Stimulated activated naive CD4-positive, alpha-beta T cell treated with Interleukin-2 at 50 U/mL for 16 hours (primary cell): ENCODE measurements at places on chromosomes 4 and X.

GRCh38 chr4:148469938-148470337 lies 27.7 kb upstream of the NR3C2 start:
- no peak for DNase-seq

DNA sequence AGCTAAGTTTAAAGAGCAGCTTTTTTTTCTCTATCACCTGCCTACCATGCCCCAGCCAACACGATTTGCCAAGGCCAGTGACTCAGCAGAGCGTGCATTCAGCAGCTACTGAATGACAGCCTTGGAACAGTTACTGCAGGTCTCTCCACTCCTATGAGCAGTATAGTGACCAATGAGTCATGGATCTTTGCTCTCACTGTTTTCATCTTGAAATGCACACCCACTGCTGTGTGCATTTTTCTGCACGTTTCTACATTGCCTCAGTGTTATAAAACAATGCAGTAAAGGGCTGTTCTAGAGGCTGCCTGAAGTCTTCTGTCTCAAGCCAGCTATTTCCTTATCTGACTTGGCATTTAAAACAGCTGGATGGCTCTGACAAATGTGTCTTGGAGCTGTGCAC lies 66.0 kb upstream of the C4orf54 start:
- no peak for DNase-seq

DNA sequence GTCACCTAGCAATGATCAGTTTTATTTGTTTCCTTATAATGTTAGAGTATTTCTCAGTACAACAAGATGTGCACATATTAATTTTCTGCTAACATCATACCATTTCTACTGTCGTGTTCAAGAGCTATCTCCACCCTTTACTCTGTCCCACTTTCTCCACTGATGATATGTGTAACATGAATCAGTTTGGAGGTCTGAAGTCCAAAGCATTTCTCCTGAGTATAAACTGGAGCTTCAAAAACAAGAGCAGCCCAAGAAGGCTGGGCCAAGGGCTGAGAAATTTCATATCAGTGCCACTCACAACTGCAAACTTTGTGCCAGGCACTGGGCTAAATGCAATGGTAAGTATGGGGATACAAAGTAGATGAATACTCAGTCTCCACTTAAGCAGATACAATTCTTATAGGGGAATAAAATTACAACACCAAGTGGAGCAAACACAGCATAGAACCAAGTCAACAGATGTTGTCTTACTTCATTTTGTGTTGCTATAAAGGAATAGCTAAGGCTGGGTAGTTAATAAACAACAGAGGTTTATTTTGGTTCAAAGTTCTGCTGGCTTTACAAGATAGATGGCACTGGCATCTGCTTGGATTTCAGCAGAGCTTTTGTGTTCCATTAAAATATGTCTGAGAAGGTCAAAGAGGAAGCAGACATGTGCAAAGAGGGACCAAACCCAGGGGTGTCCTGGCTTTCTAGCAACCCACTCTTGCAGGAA lies 44.2 kb downstream of the AMELX start:
- no peak for DNase-seq

DNA sequence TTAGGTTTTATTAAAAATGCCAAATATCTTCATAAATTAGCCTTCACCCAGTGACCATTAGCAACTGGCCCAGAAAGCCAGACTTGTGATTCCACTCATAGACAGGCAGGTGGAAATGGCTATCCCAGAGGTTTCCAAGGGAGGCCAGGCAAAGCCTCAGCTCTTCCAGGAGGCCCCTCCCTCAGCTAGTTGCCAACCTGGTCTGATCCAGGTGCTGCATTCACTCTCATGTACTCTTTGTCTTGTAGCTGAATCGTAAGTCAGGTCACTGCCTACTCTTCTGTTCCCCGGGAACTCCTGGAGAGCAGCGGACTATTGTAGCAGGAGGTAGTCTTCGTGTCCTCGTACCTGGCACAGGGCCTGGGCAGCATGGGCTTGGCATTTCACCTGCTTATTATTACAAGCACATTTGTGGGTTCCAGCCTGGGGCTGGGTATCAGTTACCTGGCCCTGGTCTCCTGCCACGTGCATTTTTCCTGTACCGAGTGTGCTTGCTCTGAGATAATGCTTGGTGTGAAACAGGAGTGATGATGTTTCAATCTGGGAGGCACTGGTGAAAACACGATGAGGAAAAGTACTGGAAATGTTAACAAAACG lies 101.6 kb downstream of the FAM193A start:
- DNase-seq: no peak
